Heart left ventricle (tissue), 16 donors: ENCODE measurements at places on chromosomes 12 and 14. TPM values are rescaled to one million over a fixed set of nuclear protein-coding genes. Genes with fewer than 3 reads are reported as not detected.

Gene LRP1
- total RNA-seq: 57.2 TPM

Gene FOXA1
- not detected for total RNA-seq

Gene PDE3A
- 295 TPM for total RNA-seq

Gene TAS2R30
- 0.81 TPM for total RNA-seq

Gene EDDM3A
- total RNA-seq: not detected

Gene TBX3
- total RNA-seq: 13.1 TPM

Gene DACT1
- 1.3 TPM for total RNA-seq

Gene LIN7A
- 15.5 TPM for total RNA-seq

Gene CPNE8
- total RNA-seq: 3.5 TPM

Gene ADCY6
- 129 TPM for total RNA-seq

Gene EFS
- 2.3 TPM for total RNA-seq

Gene KICS2
- total RNA-seq: 3.4 TPM

Gene ACOT6
- not detected for total RNA-seq

Gene BICD1
- total RNA-seq: 8.9 TPM

Gene FGF6
- total RNA-seq: not detected

Gene PTPN11
- total RNA-seq: 136 TPM

Gene TSPAN9
- total RNA-seq: 145 TPM

Gene TMEM132D
- total RNA-seq: not detected

Gene PARPBP
- total RNA-seq: not detected

Gene IQSEC3
- total RNA-seq: 2.2 TPM
